ENCODE measurements at places on chromosomes 16 and 17. TPM values are rescaled to one million over a fixed set of nuclear protein-coding genes. Genes with fewer than 3 reads are reported as not detected.

DNA sequence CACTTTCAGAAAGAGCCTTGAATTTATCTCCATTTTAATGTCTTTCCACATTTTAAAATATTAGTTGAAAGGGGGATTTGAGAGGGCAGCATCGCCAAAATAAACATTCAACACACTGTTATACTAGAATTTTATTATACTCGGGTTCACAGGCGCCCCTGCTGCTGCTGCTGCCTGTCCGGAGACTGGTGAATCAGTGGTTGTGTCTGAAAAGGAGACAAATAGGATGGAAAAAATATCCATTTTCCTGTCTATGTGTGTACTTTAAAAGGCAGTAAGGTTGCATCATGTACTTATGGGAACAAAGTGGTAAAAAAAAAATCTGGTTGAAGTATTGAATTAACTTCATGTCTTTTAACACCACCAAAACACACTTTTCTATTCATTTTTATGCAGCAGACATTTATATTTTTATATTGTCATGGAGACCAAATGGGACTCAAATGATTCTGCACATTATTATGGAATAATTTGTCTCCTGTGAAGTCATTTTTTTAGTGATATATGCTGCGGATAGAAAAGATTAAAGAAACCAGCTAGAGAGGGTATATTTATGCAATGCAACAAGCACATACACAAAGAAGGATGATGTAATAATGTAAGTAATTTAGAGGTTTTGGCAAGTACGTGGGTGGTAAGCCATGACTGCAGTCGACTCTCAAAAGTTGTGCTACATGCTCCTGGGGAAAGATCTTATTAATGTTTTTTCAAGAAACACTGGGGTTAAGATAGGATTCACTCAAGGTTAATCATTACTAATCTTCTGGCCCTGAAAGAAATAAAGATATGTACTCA is 759.0 kb upstream of the SOX9 start:
- no peaks in the 10 kb centered on the region for H3K4me1 ChIP-seq
- no peak for DNase-seq
- no peak overlapping the region for H3K4me3 ChIP-seq
- no peaks in the 10 kb centered on the region for H3K27me3 ChIP-seq

GRCh38 chr17:80774146-80774545 is 217.5 kb upstream of the CHMP6 start:
- no peaks in the 10 kb centered on the region for H3K27me3 ChIP-seq
- no peaks in the 10 kb centered on the region for H3K36me3 ChIP-seq
- no peak overlapping the region for H3K4me3 ChIP-seq
- DNase-seq: no peak
- H3K4me1 ChIP-seq: peaks cover 5% of the 10 kb centered on the region

Gene CHD9
- total RNA-seq: 46.9 TPM

DNA sequence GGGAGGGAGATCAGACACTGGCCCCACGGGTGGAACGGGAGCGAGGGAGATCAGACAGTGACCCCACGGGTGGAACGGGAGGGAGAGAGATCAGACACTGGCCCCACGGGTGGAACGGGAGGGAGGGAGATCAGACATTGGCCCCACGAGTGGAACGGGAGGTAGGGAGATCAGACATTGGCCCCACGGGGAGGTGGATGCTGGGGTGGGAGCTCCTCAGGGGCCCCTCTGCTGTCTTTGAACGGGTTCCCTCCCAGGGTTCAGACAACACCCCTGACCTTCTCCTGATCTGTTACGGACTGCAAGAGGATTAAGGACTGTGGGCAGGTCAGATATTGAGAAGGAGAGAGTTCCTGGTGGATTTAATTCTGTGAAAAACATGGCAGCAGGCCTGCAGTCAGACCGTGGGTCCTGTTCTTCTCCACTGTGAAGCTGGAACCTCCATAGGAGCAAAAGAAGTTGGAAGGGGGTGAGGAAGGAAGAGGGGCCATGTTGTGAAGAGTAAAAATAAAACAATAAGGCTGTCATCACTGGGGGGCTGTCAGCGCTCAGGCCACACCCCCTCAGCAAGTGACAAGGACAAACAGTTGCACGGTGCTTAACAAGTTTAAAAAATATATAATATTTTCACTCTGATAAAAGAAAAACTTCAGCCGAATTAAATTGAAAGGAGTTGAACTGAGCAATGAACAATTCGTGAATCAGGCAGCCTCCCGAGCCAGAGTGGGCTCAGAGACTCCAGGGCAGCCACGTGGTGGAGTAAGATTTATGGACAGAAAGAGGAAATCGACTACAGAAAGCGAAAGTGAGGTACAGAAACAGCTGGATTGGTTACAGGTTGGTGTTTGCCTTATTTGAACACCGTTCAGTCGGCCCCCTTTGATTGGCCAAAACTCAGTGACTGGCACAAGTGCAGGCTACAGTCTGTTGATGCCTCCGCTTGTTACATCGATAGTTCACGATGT is 348.7 kb upstream of the TNRC6C start:
- peak; percentile 66 for DNase-seq
- peaks cover 7% of the 10 kb centered on the region for H3K4me1 ChIP-seq
- peak overlapping the region; percentile 5 for H3K4me3 ChIP-seq
- no peaks in the 10 kb centered on the region for H3K27me3 ChIP-seq
- no peaks in the 10 kb centered on the region for H3K36me3 ChIP-seq
- peak overlapping the region; percentile 77 for H3K27ac ChIP-seq

- H3K36me3 ChIP-seq: no peaks in the 10 kb centered on the region
- H3K4me3 ChIP-seq: no peak overlapping the region
- no peak for DNase-seq
- H3K27me3 ChIP-seq: peaks cover 6% of the 10 kb centered on the region
These were observed 1.0 kb upstream of the AIPL1 start for GRCh38 chr17:6435968-6436367.

GRCh38 chr17:56985371-56986162 is 7.6 kb downstream of the SCPEP1 start:
- no peak overlapping the region for H3K27ac ChIP-seq
- no peak overlapping the region for H3K4me3 ChIP-seq
- no peak for DNase-seq

- no peaks in the 10 kb centered on the region for H3K36me3 ChIP-seq
- no peak overlapping the region for H3K27ac ChIP-seq
- no peak for DNase-seq
- H3K4me3 ChIP-seq: no peak overlapping the region
These were observed 1.6 kb upstream of the TLCD2 start for GRCh38 chr17:1711804-1712203.

Gene RBFOX1
- total RNA-seq: not detected

- DNase-seq: no peak
- H3K4me3 ChIP-seq: no peak overlapping the region
- H3K36me3 ChIP-seq: no peaks in the 10 kb centered on the region
- H3K4me1 ChIP-seq: no peaks in the 10 kb centered on the region
- H3K27ac ChIP-seq: peak overlapping the region; percentile 49
These were observed 88.0 kb downstream of the USP22 start for GRCh38 chr17:20954794-20955193.

DNA sequence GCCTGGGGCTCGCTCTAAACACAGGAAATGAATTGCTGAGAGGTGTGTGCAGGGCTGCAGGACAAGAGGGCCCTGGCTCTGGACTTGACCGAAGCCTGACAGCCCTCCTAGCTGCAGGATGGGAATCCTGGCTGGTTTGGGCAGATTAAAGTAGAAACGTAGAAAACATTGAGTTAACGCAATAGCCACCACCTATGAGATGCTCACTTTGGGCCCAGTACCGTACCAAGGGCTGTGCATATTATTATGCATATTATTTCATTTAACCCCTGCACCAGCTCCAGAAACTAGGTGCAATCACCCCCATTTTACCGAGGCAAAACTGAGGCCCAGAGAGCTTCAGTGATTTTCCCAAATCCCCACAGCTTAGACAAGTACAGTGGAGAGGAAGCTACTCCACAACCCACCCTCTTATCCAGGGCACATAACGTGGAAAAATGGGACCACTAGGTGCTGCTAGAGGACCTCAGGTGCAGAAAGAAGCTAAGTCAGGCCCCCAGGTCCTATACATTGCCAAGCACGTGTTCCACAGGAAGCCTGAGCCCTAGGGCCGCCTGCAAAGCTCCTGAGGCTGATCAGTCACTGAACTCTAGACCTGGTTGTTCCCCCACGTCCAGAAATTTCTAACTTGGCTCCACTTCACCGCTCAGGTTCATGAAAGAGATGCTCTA is 79.2 kb downstream of the MYH11 start:
- H3K27ac ChIP-seq: no peak overlapping the region
- no peaks in the 10 kb centered on the region for H3K36me3 ChIP-seq
- no peak overlapping the region for H3K4me3 ChIP-seq
- no peak for DNase-seq
- H3K27me3 ChIP-seq: no peaks in the 10 kb centered on the region

Gene ZSCAN10
- total RNA-seq: not detected

Gene TNFRSF13B
- not detected for total RNA-seq

Gene SLC46A1
- 8.0 TPM for total RNA-seq

DNA sequence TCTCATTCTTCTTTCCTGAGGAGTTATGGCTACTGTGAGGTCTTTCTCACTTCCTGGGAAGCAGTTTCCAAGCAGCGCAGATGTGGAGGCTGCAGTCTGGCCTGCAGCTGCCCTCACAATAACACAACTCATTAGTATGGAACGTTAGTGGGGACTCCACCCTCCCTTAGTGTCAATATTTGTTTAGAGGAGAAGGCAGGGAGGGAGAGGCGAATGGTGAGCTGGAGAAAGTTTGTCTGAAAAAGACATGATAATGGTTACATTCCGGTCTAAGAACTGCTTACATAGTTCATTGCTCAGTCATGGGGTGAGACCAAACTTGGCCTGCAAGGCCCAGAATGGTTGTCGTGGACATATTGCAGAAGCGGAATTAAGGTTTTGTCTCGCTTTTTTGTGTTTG is 170.2 kb downstream of the HS3ST3B1 start:
- H3K4me3 ChIP-seq: no peak overlapping the region
- no peak for DNase-seq
- no peaks in the 10 kb centered on the region for H3K27me3 ChIP-seq
- H3K4me1 ChIP-seq: no peaks in the 10 kb centered on the region

Gene C17orf67
- total RNA-seq: 27.4 TPM

Gene SLC38A8
- not detected for total RNA-seq

DNA sequence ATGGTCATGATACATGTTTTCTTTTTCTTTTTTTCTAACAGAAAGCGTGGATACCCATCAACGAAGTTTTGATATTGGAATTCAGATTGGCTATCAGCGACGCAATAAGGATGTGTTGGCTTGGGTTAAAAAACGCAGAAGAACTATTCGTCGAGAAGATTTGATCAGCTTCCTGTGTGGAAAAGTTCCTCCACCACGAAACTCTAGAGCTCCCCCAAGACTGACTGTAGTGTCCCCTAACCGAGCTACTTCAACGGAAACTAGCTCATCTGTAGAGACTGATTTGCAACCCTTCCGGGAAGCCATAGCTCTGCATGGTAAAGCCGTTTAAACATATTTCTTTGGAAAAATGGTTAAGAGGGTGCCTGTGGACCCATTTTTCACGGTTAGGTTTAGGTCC is 11.5 kb downstream of the HAPSTR1 start:
- H3K4me3 ChIP-seq: no peak overlapping the region
- no peaks in the 10 kb centered on the region for H3K27me3 ChIP-seq
- DNase-seq: no peak
- no peaks in the 10 kb centered on the region for H3K36me3 ChIP-seq
- no peak overlapping the region for H3K27ac ChIP-seq
- peaks cover 10% of the 10 kb centered on the region for H3K4me1 ChIP-seq

Measured in uterus (tissue), 4 donors.